Bone marrow (tissue), 2 donors: ENCODE measurements at places on chromosomes 4 and X.

GRCh38 chr4:2091990-2092668 is 33.0 kb downstream of the NAT8L start:
- no peak for DNase-seq

- peak; percentile 72 for DNase-seq
Observed at GRCh38 chr4:146522098-146522868, 543 bp upstream of the SLC10A7 start.

DNA sequence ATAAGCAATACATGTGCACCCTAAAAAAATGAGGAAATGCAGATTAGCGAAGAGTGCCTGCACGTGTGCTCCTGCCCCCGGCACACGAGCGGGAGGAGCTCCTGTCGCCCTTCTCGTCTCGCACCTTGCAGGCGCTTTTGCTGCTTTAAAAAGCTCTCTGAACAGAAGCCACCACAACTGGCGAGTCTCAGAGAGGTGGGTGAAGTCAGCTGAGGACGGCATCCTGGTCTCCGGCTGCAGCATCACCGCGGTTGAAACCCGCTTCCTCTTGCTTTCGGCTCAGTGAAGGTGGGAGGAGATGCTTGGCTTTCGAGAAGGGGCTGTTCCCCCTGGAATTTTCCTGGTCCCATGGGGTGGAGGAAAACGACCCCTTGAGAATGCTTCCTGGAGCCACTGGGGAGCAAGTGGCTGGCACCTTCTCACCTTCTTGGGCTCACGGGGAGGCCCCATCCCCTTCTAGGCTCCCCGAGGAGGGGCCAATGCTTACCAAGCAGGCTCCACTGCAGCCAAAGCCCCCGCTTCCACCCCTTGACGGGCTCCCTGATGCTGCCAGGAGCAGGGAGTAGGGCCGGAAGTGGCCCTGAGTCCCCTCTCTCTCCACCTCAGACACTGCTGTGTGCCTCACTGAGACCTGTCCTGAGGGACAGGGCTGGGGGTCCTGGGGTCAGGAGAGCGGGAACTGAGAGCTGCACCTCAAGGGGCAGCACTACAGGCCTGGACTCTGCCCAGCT is 29.2 kb upstream of the MXD4 start:
- peak; percentile 12 for DNase-seq

DNA sequence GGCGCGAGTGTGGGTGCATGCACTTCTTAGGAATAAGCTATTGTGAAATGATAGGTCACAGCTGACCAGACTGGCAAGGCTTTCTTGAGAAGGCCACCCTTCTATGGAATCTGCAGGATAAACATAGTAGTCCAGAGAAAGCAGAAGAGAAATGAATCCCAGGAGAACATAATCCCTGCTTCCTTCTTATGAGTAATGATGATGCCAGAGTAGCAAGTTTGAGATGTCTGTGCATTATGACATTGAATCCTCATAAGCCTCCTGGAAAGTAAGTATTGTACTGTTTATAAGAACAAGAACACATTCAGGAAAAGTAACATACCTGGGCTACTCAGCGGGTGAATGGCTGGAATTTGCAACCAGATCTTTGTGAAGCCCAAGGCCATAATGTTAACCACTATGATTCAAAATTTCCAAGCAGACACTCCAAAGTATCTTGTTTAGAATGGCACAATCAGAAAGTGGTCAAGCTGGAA is 272.1 kb upstream of the HS3ST1 start:
- no peak for DNase-seq

DNA sequence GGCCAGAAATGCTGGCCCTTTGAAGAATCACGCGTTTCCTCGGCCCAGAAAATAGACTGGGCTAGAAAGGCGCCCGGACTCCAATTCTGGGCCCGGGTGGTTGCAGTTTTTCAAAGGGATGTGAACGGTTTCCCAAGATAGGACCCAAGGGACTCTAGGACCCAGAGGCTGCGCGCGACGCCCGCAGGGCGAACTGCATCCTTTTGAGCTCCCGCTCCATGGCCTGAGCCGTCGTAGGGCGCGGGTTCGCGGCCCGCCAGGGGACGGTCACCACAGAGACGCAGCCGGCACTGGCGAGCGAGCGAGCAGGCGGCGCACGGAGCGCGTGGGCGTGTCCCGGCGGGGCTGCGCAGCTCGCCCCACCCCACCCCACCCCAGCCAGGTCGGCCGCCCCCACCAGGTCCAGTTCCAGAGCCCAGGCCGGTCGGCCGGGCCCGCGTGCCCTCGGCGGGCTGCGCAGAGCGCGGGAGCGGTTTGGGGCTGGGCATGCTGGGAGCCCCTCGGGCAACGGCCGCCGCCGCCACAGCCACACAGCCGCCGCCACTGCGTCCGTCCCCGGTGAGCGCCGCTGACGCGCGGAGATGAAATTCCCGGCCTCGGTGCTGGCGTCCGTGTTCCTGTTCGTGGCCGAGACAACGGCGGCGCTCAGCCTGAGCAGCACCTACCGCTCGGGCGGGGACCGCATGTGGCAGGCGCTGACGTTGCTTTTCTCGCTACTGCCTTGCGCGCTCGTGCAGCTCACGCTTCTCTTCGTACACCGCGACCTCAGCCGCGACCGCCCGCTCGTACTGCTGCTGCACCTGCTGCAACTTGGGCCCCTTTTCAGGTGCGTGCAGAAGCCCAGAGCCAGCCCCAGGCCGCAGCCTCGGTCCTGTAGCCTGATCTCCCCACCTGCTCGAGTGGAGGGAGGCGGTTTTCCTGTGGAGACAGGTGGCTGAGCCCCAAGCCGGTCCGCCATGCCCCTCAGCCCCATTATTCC is at the start of gene XK:
XK (plus strand) TSS at position 411 of the 979 bp plus-strand sequence; CDS start at position 582, 171 bp downstream.
- peak; percentile 8 for DNase-seq

DNA sequence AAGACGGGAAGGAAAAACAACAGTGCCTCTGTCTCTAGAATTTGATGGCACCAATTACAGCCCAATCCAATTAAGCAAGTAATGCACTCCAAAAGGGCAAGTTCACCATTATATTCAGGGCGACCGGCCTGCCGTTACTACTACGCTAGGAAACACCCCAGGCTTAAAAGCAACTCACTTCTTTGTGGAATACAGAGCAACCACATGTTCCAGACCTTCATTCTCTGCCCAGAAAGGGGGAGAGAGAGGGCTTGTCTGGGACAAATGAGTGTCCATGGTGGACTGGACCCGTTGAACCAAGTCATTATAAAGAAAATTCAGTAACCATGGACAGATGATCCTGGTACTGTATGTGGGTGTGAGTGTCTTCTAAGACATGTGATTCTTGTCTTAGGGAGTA is 1.6 kb downstream of the KDR start:
- no peak for DNase-seq

- DNase-seq: no peak
Observed at GRCh38 chrX:68865300-68865699, 36.5 kb downstream of the EFNB1 start.

DNA sequence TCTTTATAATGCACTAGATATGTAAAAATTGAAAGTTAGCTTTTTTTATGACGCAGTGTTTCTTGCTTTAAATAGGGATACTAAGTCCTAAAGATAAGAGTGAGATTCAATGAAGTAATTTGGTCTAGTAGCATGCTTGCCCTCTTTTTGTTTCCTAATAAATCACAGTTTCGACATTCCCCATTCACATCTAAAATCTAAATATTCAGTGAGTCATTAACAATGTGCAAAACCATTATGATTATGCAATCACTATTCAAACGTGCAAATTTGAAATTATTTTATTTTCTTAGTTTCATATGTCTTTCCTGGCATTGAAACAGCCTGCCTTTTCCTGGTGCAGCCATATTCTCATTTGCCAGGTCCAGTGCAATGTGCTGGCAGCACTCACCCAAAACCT is 1350.5 kb upstream of the PABPC4L start:
- DNase-seq: no peak

DNA sequence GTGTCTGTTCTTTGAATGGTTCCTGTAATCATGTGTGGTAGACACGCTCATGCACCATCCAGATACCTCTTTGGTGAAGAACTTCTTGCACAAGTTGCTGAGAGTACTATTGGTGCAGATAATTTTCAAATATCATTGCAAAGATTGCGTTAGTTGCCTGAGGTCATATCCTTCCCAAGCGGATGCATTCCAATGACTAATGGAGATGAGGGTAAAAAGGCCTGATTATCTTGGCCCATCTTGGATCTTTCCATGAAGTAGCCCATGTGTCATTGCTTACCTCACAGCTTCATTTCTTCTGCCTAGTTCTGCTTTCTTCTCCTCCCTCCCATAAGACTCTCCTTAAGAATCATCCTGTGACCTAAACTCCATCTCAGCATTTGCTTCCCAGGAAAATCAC is 384.9 kb upstream of the CNKSR2 start:
- no peak for DNase-seq

GRCh38 chr4:113872426-113873260 is 106.8 kb downstream of the ARSJ start:
- DNase-seq: no peak
